MCF 10A (cell line): ENCODE measurements at places on chromosomes 7 and 10. TPM values are rescaled to one million over a fixed set of nuclear protein-coding genes. Genes with fewer than 3 reads are reported as not detected.

Gene CALML3
- 0.25 and 0.75 TPM in 2 replicates for total RNA-seq

Gene SFRP5
- not detected in 2 replicates for total RNA-seq

Gene DNAAF5
- 35.6 and 37.6 TPM in 2 replicates for total RNA-seq

Gene R3HCC1L
- 10.7 and 12.2 TPM in 2 replicates for total RNA-seq

Gene TFEC
- total RNA-seq, result not detected in 2 replicates

Gene ADAM12
- total RNA-seq, result 2.2 and 3.1 TPM in 2 replicates

Gene CPEB3
- 2.8 and 4.2 TPM in 2 replicates for total RNA-seq

Gene KDM7A
- 12.4 and 14.2 TPM in 2 replicates for total RNA-seq

Gene ADARB2
- total RNA-seq, result 0.52 and 0.96 TPM in 2 replicates

Gene UNCX
- not detected in 2 replicates for total RNA-seq

Gene CNPY1
- not detected in 2 replicates for total RNA-seq

Gene HOXA4
- total RNA-seq, result 2.6 and 3.7 TPM in 2 replicates

Gene C7orf25
- 4.4 and 5.4 TPM in 2 replicates for total RNA-seq

Gene TMEM229A
- total RNA-seq, result not detected in 2 replicates

Gene SNX10
- 7.1 and 8.0 TPM in 2 replicates for total RNA-seq

Gene SPDYE11
- total RNA-seq, result not detected in 2 replicates

Gene CLDN3
- total RNA-seq, result not detected in 2 replicates

Gene PHKG1
- 1.2 and 2.4 TPM in 2 replicates for total RNA-seq

Gene LBX1
- not detected in 2 replicates for total RNA-seq

Gene TAS2R40
- not detected in 2 replicates for total RNA-seq

Gene KNDC1
- total RNA-seq, result 2.1 and 2.4 TPM in 2 replicates

Gene CPXM2
- not detected in 2 replicates for total RNA-seq

Gene IKZF1
- not detected in 2 replicates for total RNA-seq

Gene PIP
- total RNA-seq, result not detected in 2 replicates

Gene CFAP70
- total RNA-seq, result 1.5 and 2.9 TPM in 2 replicates

Gene MYL7
- not detected in 2 replicates for total RNA-seq

Gene SPDYE1
- total RNA-seq, result not detected in 2 replicates

Gene BLNK
- total RNA-seq, result 1.0 and 1.1 TPM in 2 replicates

Gene MPP7
- 4.1 and 5.4 TPM in 2 replicates for total RNA-seq

Gene PRPS1L1
- total RNA-seq, result not detected in 2 replicates

Gene ATOH7
- not detected in 2 replicates for total RNA-seq

Gene ABCB4
- total RNA-seq, result not detected in 2 replicates

Gene TMEM236
- 0.09 and 0.37 TPM in 2 replicates for total RNA-seq

Gene ASZ1
- total RNA-seq, result not detected in 2 replicates

Gene GIGYF1
- 37.6 and 40.1 TPM in 2 replicates for total RNA-seq

Gene ENTPD1
- not detected in 2 replicates for total RNA-seq

Gene EN2
- not detected in 2 replicates for total RNA-seq

Gene SLC13A1
- not detected in 2 replicates for total RNA-seq

Gene BTBD16
- 0.16 TPM in 1 of 2 replicates, not detected in the other for total RNA-seq

Gene RHEB
- total RNA-seq, result 135 and 151 TPM in 2 replicates

Gene MEST
- 34.2 and 39.0 TPM in 2 replicates for total RNA-seq

Gene NME8
- total RNA-seq, result 1.1 and 1.5 TPM in 2 replicates

Gene SPDYE16
- total RNA-seq, result 0.29 TPM in 1 of 2 replicates, not detected in the other
